Urinary bladder (tissue), 4 donors: ENCODE measurements at places on chromosomes 4 and X.

- DNase-seq = no peak
Observed at GRCh38 chr4:172129593-172129992, 316.4 kb downstream of the GALNTL6 start.

DNA sequence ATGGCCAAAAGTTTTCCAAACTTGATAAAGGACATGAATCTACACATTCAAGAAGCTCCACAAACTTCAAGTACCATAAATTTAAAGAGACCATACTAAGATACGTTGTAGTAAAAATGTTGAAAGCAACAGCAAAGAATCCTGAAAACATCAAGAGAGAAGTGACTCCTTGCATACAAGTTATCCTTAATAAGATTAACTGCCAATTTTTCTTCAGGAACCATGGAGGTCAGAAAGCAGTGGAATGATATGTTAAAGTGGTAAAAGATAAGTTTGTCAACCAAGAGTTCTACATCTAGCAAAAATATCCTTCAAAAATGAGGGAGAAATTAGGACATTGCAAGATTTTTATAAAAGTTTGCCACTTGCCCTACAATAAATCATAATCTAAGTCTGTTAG lies 43.3 kb downstream of the BMP15 start:
- DNase-seq = no peak

DNA sequence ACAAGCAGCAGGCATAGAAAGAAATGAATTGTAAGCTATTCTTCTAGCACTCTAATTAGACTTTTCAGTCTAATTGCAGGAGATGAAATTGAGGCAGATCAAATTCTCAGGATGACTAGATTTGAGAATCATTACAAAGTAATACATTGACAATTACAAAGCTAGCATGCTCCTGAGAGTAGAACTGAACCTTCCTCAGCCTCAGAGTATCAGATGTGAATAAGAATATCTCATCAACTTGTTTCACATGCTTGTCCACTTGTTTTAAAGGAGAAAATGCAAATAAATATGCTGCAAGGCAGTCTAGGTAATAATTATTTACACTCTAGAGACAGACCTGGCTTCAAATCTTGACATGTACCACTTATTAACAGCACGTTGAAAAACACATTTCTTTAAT lies 491.0 kb upstream of the MAGEB2 start:
- DNase-seq = no peak

DNA sequence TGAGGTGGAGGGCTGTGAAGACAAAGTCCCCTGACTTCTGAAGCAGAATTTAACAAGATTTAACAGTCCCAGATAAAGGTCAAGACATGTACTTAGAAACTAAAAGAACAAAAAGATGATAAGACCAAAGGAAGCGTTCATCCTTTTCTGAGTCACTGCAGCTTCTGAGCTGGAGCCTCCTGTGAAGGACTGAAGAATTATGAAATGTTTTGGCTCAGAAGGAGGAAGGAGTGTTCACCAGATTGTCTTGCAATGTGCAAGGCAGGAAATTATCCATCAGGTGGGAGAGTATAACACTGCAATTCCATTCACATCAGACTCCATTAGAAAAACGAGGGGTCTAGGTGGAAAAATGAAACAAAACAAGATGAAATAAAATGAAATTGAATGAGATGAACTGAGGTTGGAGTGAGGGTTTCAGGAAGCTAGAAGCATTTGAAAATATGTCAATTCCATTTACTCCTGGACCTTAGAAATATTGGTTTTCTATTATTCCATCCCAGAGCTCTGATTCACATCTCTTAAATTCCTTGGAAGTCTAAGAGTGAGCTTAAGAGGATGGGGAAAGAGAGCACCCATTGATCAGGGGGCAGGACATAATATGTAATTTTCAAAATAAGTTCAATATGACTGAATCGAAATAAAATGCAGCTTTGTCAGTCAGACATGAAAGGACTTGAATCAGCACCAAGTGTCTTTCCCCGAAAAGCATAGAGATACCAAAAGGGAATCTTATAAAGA lies 186.1 kb upstream of the LNX1 start:
- no peak for DNase-seq

GRCh38 chrX:116378961-116379360 lies 57.4 kb upstream of the SLC6A14 start:
- DNase-seq = no peak
